Right renal pelvis (tissue), 4 donors: ENCODE measurements at places on chromosomes 5 and 9.

GRCh38 chr5:145661737-145662485 is 173.2 kb downstream of the PRELID2 start:
- no peak for DNase-seq

DNA sequence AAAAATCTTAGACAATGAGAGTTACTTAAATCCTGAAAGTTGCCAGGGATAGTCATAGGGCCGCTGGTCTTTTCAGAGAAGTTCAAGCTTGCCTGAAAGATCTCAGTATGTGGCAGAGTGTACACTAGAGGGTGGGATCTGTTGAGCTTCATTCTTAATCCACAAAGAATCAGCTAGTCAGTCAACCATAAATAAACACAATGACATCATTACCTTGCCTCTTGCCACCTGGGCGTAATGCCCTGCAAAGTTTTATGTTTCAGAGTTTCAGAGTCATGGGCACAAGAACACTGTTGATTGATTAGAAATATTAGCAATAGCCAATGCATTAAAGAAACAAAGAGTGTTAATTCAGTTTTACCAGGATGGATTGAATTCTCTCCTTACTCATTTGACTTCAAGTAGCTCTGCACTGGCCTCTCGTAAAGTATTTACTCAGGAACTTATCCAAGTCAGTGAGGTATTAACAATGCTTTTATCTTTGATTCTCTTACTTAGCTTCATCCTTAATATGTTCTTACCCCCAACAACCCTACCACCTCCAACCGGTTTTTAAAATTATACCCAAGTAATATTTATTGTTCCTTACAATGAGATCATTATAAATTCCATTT is 14.3 kb upstream of the ANXA1 start:
- DNase-seq = no peak

- no peak for DNase-seq
Observed at GRCh38 chr5:71629950-71630349, 42.8 kb downstream of the MCCC2 start.

- DNase-seq = no peak
Observed at GRCh38 chr9:88723751-88724150, 188.8 kb downstream of the NXNL2 start.

GRCh38 chr5:137303509-137303908 is 195.6 kb downstream of the SPOCK1 start:
- no peak for DNase-seq

- DNase-seq = no peak
Observed at GRCh38 chr5:138458384-138458783, 6.9 kb upstream of the EGR1 start.

- no peak for DNase-seq
Observed at GRCh38 chr5:52725065-52725746, 62.5 kb upstream of the ITGA1 start.

GRCh38 chr5:175321927-175322532 is 122.0 kb downstream of the DRD1 start:
- peak; percentile 65 for DNase-seq
